Non-pigmented ciliary epithelial cell (primary cell): ENCODE measurements at places on chromosomes 7 and 10.

GRCh38 chr7:109009636-109010035 lies 440.0 kb downstream of the DNAJB9 start:
- DNase-seq = no peak

GRCh38 chr7:117127585-117128168 lies 174.4 kb downstream of the ST7 start:
- DNase-seq = no peak

GRCh38 chr10:68111584-68111983 lies 2.3 kb downstream of the MYPN start:
- no peak for DNase-seq

DNA sequence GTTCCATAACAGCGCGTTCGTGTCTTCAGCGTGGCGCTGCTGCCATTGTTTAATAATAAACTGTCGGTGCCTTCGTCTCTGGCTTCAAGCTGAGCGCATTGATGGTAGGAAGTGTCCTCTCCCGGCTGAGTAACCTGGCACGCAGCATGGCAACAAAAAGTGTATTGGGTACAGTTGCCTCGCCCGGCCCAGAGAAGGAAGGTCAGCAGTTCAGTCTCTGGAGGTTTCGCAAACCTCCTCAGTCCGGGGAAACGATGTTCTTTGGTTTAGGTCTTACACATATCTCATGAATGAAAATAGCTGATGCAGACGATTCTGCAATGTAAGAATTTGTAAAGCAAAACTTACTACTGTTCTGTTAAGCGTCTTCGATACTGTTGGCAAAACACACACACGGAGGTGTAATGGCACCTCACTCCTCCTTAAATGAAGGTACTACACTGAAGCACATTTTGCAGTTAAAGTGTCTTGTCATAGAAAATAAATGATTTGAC lies 739 bp upstream of the CCDC186 start:
- DNase-seq = no peak

DNA sequence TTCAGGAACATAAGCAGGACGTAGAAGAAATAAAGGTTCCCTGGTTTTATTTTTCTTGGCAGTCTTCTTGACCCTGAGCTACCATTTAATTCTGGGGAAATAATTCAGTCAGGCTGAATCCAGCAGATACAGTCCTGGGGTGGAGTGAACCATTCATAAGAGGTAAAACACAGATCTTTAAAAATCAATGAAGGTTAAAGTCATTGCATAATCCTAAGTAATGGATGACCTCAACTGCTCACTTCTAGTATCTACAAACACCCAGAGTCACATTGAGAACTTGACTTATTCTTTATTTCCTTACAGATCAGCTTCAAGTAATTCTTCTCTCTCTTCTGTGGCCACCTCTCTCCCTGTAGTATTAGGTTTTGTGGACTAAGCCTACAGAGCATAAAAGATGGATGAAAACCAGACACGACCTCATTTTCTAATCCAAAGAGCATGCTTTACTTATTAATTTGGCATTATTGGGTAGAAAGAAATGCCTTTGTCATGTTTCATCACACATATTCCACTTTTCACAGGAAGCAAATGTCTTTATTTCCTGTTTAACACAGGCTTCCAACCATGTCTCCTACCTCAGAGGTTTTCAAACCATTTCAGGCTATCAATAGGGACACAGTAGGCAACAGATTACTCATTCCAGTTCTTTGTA lies 182.3 kb upstream of the IMMP2L start:
- DNase-seq = peak; percentile 78

DNA sequence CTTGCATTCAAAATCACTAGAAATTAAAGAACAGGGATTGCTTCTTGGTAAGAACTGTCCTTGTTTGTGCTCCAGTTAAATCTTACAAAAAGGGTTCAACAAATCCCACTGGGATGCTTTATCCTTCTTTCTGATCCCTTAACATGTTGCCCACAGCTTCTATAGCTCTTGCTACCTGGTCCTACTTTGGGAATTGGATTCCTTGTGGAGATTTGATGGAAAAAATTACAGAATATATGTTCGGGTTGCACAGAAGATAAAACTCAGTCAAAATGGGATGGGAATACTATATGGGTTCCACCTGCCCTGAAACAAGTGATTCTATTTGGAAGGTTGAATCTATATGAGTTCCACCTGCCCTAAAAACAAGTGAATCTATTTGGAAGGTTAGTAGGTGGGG lies at the start of gene OR2A25:
OR2A25 (plus strand) TSS at position 301 of the 400 bp plus-strand sequence. CDS start 4,409 bp downstream, outside the sequence.
- DNase-seq = no peak

- DNase-seq = no peak
These were observed 370.2 kb downstream of the PHF14 start for GRCh38 chr7:11343818-11344413.

DNA sequence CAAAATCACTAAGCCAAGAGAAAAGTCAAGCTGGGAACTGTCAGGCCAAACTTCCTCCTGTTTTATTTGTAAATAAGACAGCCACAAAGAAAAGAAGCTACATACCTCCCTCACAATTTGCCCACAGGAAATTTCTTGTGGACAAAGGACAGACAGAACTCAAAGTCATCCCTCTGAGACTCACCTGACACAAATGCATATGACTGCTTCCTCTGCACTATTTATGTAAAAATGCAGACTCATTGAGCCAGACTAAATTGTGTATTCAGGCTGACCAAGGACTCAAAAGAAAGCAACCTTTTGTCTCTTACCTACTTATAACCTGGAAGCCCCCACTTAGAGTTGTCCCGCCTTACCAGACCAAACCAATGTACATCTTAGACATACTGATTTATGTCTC lies 11.8 kb downstream of the TOMM7 start:
- DNase-seq = no peak

- peak; percentile 23 for DNase-seq
These were observed 397.8 kb downstream of the EXOC4 start for GRCh38 chr7:133650487-133651300.

DNA sequence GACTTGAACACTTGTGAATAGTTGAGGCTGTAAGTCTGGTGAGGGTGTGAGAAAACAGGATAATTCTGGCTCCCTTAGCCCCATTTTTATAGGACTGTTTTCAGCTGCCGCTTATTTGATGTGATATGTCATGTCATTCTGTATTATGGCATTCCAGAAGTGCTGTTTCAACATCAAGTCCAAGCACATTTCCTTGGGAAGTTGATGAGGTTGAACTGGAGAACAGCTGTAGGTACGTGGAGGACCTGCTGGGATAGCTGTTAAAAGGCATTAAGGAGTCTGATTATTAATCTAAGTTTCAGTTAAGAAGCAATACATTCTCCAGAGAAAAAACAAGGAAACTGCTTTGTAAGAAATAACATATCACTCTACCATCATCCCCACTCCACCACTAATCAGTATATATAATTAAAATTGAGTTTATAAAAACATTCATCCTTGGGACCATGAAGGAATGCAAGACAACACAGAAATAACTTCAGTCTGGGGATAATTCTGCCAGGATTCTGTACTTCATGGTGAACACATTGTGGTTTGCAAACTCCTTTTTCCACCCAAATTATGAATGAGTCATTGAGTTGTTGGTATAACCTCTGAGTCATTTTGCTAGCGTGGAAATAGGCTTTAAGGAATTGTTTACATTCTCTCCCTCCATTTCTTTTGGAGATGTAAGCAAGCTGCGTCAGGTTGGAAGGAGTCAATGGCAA lies 39.9 kb upstream of the TMEM229A start:
- peak; percentile 75 for DNase-seq

- no peak for DNase-seq
These were observed 6.0 kb downstream of the PLAU start for GRCh38 chr10:73916761-73917470.

- no peak for DNase-seq
These were observed 22.4 kb upstream of the CDC14C start for GRCh38 chr7:48901966-48902365.

GRCh38 chr10:9243941-9244411 lies 1189.5 kb downstream of the GATA3 start:
- no peak for DNase-seq

- no peak for DNase-seq
These were observed 45.5 kb upstream of the CCDC3 start for GRCh38 chr10:13046851-13047528.

DNA sequence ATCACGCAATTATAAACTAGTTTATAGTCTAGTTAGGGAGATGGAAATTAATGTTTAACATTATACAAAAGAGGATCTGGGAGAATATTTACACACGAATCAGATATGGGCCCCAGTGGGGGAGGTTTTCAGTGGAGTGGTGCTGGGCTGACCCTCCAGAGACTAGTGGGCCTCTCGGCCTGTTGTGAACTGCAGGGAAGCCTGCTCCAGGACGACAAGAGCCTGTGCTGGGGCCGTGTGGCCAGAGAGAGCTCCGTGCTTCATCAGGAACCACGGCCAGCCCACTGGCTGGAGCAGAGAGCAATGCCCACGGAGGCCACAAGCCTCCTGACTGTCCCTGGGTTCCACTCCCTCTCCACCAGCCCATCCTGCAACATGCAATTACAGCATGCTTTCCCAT lies 11.3 kb upstream of the ESYT2 start:
- DNase-seq = no peak

DNA sequence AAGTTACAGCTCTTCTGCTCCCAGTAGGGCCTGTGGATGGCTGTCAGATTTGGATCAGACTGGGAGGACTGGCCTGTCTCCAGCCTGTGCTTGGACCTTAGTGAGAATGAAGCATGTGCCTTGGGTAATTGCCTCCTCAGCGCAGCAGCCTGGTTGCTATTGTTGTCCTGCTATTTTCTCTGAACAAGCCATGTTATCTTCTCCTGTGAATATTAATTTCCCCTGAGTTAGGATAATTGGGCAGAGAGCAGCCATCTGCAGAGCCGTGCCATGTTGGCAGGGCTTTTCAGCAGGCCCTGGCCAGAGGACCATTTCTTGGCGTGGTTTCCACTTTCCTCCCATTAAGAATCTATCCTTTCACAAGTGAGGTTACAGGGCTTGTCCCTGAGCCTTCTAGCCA lies 497.3 kb downstream of the SORCS3 start:
- no peak for DNase-seq

GRCh38 chr10:124522933-124523871 lies 61.6 kb downstream of the LHPP start:
- DNase-seq = no peak
